Hindlimb muscle (tissue), 1 donor: ENCODE measurements at places on chromosomes 12 and 14. TPM values are rescaled to one million over a fixed set of nuclear protein-coding genes. Genes with fewer than 3 reads are reported as not detected.

LAG3 gene
- 0.80 TPM for polyA plus RNA-seq

SLC5A8 gene
- not detected for polyA plus RNA-seq

HCAR3 gene
- 0.28 TPM for polyA plus RNA-seq

LBHD2 gene
- polyA plus RNA-seq: not detected

RPL10L gene
- not detected for polyA plus RNA-seq

- no peak for DNase-seq
These were observed 33.6 kb upstream of the METAP2 start for GRCh38 chr12:95440401-95440800.

DNA sequence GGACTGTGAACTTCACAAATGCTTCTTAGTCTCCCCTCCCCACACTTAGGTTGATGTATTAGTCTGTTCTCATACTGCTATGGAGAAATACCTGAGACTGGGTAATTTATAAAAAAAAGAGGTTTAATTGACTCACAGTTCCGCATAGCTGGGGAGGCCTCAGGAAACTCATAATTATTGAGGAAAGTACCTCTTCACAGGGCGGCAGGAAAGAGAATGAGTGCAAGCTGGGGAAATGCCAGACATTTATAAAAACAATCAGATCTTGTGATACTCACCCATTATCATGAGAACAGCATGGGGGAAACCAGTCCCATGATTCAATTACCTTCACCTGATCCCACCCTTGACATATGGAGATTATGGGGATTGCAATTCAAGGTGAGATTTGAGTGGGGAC is 178.8 kb downstream of the SLC38A4 start:
- no peak for DNase-seq

DNA sequence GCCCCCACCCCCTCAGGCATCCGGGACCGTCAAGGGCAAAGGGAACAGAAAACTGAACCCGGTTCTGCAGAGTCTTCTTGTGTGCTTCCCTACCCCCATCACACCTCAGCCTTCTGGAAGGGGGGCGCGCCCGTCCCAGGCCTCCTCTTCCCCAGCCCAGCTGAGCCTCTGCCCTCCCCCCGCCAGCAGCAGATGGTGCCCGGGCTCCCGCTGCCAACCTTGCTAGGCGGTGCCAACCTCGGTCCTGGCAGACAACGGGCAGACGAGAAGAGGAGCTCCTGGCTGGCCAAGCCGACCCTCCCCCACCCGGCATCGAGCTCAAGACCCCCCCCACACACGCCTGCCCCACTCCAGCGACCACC is 8.7 kb downstream of the STAC3 start:
- no peak for DNase-seq

GRCh38 chr12:52984136-52984535 is 22.1 kb upstream of the EIF4B start:
- DNase-seq: no peak

DNA sequence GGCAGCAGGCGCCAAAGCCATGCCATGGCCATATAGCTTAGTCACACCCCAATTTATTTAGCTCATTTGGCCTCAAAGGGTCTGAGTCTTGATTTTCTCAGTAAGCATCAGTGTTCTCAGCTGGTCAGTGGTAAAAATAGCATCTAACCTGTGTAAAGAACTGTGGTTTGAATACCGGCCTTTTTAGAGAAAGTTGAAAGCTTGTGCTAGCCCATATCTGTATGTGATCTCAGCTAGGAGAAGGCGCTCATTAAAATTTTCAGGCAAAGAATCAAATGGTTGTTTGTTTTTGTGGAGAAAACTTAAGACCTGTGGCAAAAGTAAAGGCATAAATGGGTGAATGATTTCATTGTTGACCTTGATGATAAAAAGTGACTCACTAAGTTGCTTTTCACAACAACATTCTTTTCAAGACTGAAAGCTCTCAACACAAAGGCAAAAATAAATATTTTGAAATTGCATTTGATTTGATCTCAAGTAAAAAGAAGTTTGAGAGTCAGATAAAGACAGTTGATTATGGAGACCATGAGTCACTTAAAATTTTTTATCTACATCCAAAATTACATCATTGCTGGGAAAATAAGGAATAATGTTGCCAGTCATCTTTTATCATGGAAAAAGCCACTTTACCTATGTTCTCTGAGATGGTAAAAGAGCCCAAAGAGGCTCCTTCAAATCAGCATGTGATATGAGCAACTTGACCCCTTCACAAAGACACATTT is 128.5 kb upstream of the RGS6 start:
- no peak for DNase-seq

DNA sequence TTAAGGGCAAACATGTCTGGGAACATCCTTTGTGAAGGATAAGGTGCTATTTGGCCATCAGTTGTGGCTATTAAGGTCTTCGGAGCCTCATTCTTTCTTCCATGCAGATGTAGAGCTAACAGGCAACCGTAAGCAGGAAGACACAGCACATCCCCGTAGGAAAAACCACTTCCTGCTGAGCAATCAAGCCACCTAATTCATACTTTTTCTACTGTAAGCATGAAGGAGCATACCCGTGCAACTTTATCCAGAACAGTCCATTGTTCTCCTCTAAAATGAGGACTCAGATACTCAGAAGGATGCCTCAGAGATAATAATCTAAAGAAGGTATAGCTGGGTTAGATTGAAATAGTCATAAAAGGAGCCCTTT is 232.0 kb downstream of the PPM1H start:
- DNase-seq: no peak

GRCh38 chr12:96201272-96202227 is 7.4 kb downstream of the ELK3 start:
- DNase-seq: no peak

DNA sequence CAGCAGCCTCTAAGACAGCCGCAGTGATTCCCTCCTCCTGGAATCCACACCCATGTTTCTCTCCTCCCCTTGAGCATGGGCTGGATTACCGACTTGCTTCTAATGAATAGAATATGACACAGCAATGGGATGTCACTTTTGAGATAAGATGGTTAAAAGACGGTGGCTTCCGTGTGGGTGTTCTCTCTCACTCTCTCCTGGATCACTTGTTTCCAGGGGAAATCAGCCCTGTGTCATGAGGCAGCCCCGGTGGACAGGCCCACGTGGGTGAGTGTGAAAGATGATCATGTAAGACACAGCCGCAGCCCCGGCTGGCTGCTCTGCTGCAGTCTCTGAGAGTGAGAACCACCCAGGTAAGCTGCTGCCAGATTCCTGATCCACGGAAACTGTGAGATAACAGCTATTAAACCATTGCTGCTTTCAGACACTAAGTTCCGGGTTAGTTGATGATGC is 10.7 kb downstream of the MOAP1 start:
- no peak for DNase-seq

GRCh38 chr12:107093417-107094182 is at the start of gene CRY1:
CRY1 (minus strand) TSS chr12:107093549; CDS start chr12:107092961, 588 bp downstream.
- DNase-seq: peak; percentile 98

DNA sequence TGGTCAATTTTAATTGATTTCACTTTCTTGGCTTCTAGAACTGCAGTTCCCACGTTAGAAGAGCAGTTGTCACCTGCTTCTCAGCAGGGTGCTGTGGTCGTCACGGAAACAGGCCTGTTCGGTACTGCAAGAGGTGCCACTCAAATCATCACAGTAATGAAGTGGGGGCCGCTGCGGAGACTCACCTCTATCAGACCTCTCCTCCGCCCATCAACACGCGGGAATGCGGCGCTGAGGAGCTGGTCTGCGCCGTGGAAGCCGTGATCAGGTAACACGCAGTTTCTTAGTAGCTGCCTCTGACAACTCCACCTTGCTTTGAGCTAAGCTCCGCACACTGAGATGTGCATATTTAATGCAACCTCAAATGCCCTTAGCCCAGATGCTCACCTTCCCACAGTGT is 107.2 kb downstream of the UNC79 start:
- DNase-seq: no peak

GRCh38 chr14:58864751-58865513 is 227.2 kb downstream of the DACT1 start:
- peak; percentile 50 for DNase-seq
